ENCODE measurements at places on chromosomes 5 and 9.

GRCh38 chr9:70549926-70550325, 135.5 kb upstream of the KLF9 start:
- no peak for DNase-seq

- no peak for DNase-seq
Observed at GRCh38 chr5:126097876-126098275, 325.3 kb upstream of the GRAMD2B start.

DNA sequence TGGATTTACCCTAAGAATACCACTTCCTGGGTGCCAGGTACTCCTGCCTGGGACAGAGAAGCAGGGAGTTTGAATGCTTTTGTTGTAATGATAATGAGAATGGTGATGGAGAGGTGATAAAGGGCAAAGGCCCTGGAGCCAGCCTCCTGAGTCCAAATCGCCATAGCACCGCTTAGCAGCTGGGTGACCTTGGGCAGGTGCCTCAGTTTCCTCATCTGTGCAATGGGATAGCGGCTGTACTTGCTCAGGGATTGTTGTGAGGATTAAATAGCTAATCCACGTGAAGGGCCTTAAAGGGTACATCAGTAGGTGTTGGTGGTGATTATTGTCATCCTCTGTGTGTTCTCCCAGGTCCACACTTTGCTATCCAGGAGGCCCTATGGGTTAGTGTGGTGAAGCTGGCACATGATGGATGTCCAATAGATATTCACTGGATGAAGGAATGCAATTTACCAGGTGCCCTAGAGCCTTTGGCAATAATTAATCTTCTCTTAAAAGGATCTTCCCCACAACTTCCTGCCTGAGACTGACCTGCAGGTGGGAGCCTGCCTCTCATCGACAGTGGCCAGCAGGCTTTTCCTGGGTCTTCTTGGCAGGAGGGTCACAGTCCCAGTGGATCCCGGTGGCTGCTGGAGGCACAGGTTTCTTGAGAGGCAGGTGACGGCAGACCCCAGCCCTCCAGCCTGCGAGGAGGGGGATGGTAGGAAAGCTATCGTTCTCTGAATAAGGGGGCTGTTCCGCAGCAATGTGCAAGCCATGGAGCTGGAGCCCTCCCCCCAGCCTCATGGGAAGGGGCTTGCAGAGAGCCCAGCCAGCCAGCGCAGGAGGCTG, 160.2 kb downstream of the MACROH2A1 start:
- peak; percentile 11 for DNase-seq

DNA sequence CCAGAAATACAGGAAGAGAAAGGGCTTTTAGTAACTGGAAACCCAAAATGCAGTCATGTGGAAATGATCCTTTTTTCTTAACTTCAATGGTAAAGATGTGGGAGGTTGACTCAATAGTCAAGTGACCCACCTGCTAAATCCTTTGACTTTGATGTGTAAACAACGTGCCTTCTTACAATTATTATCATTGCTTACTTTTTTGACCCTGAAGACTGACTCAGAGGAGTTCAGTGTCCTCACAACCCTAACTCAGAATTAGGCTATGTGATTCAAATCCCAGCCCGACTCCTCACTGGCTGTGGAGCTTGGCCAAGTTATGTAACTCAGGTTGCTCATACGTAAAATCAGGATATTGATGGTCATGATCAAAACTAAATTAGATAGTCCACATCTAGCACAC, 27.9 kb downstream of the ANXA1 start:
- DNase-seq, result no peak

- no peak for DNase-seq
Observed at GRCh38 chr5:93886917-93887361, 145.5 kb upstream of the POU5F2 start.

- no peak for DNase-seq
Observed at GRCh38 chr9:3235497-3235896, 290.3 kb downstream of the RFX3 start.

- peak; percentile 14 for DNase-seq
Observed at GRCh38 chr9:68678430-68678829, 26.6 kb upstream of the PIP5K1B start.

- DNase-seq, result no peak
Observed at GRCh38 chr9:126298063-126298801, 28.4 kb upstream of the MVB12B start.

DNA sequence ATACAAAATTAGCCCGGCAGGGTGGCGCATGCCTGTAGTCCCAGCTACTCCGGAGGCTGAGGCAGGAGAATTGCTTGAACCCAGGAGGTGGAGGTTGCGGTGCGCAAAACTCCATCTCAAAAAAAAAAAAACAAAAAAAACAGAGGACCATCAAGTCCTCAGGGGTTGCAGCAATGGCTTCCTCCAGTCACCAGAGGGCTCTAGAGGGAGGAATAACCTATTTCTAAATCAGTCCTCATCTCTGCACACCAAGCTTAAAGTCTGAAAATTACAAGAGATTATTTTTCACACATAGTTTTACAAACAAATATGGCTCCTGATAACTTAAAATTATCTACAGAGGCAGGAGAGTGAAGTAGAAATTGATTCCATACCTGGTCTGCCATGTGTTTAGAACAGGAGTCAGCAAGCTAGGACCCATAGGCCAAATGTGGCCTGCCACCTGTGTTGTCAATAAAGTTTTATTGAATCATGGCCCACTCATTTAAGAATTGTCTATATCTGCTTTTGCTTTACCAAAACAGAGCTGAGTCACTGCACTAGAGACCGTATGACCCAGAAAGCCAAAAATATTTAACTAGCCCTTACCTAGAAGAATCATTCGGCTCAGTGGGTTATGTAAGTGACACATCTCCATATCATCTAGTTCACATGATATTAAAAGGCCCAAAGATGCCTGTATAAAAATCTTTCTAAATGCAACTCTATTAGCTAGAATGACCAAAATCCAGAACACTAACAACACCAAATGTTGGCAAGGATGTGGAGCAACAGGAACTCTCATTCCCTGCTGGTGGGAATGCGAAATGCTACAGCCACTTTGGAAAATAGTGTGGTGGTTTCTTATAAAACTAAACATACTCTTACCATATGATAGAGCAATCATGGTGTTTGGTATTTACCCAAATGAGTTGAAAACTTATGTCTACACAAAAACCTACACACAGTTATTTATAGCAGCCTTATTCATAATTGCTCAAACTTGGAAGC, 207.7 kb downstream of the FRMD3 start:
- DNase-seq, result no peak

DNA sequence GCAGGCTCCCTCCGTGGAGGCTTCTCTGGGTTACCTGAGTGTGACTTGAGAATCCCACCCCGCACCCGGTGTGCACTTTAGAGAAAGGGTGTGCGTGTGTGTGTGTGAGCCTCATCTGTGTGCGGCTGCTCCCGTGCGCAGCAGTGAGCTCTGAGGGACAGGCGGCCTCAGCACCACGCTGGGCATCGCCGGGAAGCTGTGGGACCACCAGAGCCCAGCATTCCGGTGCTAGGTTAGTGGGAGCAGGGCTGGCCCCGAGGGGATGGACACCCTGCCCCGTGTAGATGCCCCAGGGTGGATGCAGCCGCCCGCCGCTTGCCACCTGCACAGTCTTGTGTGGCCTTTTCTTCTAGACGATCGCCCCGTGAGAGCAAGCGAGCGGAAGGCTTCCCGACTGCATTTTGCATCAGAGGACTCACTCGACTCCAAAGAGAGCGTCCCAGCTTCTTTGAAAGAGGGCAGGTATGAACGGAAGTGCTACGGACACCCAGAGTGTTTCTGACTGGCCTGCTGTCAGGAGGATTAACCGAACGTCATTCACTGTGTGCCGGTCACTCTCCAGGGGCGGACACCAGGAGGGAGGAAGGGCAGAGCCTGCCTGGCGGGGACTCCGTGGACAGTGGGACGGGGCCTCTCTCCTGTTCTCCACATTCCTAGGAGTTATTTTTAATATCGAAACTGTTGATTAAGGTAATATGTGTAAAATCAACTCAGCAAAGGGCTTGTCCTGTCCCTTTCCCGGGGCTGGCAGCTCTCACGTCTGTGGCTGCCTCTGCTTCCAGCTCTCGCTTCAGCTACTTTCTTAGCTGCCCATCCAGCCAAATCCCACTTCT, 12.2 kb downstream of the CEP72 start:
- DNase-seq, result no peak

DNA sequence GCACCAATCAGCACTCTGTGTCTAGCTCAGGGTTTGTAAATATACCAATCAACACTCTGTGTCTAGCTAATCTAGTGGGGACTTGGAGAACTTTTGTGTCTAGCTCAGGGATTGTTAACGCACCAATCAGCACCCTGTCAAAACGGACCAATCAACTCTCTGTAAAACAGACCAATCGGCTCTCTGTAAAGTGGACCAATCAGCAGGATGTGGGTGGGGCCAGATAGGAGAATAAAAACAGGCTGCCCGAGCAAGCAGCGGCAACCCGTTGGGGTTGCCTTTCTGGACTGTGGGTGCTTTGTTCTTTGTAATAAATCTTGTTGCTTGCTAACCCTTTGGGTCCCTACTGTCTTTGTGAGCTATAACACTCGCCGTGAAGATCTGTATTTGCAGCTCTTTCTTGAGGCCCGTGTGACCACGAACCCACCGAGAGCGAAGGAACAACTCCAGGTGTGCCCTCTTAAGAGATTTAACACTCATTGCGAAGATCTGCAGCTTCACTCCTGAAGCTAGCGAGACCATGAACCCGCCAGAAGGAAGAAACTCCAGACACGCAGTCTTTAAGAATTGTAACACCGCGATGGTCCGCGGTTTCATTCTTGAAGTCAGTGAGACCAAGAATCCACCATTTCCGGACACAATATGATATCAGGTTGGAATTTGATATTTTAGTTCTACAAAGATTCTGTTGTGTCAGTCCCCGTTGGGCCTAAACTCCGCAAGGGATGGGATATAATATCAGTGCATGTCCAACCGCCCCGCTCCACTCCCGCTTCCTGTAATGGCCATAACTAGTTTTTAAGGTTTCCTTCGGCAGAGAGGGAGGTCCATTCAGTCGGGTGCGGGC, 740 bp upstream of the TRMT10B start:
- DNase-seq, result no peak

DNA sequence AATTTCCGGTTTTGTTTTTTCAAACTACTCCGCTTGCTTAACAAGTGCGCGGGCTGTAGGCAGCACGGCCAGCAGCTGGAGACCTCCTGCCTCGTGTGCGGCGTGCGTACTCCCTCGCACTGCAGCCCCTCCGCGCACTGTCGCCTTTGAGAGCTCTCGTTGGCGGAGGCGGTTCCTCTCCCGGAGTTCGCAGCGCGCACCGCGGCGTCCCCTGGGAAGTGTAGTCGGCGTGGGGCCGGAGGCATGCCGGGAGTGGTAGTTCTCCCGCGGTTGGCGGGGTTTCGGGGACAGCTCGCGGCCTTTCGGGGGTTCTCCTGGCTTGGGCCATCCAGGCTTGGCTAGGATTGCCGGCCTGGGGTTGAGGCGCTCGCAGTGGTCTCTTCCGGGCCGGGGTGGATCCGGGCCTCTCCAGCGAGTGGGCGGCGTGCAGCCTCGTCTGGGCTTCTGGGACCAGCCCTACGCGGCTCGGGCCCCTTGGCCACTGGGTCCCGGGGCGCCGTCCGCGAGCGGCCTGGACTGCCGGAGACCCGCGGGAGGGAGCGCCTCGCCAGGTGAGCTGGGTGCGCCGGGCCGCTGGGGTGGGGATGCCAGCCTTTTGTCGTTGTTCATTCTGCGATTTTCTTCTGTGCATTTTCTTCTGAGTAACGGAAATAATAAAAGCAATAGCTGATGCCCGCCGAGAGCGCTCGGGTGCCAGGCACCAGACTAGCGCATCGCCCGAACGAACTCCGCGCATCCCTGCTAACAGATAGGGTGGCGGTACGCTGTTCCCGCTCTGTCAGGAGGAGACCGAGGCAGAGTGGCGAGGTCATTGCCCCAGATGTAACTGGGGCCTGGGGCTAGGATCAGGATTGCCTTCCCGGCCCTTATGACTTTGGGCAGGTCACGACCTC, at the start of gene ZNF354C:
Gene ZNF354C (plus strand): TSS at position 258 of the 893 bp plus-strand sequence. CDS start 1,696 bp downstream, outside the sequence.
- peak; percentile 88 for DNase-seq

DNA sequence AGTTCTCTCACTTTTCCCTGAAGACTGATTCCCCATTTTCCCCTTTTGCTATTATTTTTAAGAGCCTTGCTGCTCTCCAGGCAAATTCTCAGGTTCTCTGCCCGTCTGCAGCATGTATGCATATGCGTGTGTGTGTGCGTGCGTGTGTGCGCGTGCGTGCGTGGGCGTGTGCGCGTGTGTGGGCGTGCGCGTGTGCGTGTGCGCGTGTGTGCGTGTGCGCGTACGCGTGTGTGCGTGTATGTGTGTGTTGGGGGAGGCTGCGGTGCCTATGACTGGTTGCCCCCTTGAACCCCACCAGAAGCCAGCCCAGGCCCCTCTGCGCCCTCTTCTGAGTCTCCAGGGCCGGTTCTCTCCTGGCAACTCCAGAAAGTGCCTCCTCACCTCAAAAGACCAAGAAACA, 987 bp upstream of the FOXI1 start:
- no peak for DNase-seq

GRCh38 chr9:134569626-134570025, 72.0 kb upstream of the COL5A1 start:
- no peak for DNase-seq

DNA sequence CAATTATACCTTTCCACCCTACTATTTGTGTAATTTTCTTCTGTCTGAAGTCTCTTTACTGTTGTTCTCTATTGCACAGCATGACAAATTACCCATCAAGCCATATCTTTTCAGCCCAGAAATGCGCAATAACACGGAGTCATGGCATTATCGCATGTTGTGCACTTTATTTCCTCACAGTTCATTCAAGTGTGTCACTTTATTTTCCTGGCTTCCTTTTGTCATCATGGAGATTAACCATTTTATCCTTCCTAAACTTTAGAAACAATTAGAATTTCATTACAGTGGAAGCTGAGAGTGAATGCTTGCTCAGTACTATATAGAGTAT, 41.3 kb upstream of the MEF2C start:
- no peak for DNase-seq

DNA sequence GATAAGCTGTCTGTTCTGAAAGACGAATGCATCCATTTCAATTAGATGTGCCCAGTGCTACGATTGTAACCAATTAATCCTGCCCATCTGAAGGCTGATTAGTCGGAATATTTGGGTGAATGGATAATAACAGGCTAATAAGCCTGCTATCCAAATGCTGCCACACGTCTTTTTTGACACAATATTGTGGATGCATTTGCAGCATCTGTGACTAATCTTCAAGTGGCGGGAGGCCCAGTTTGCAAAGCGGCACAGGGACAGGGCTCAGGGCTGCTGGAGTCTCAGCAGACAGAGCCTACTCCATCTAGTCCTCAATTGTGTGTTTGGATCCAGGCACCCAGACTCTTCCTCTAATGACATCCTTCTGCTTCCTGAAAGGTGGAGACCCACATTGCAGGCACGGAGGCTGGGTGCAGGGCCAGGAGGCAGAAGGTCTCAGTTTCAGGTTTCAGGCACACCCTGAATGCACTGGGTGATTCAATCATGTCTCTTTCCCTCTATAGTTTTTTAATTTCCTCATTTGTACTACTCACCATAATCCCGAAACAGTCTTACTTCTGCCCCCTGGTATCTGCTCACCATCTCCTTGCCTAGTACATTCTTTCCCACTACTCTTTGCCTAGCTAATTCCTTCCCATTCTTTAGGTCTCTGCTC, 169.6 kb downstream of the ASTN2 start:
- DNase-seq, result no peak

DNA sequence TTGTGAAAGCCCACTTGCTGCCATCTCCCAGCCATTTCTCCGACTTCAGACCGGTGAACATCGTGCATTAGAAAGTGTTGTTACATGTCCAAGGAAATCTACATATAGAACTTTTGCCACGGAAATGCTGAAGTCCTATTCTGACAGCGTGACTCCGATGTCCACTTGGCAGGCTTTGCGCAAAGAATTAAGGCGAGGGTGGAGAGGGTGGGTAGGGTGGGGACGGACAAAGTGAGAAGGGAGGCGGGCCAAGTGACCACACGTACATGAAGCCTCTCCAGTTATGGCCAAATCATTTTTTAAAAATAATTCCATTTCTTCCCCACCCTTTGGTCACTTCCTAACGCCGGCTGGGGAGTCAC, 460 bp upstream of the ACO1 start:
- DNase-seq, result no peak
